ENCODE measurements at places on chromosomes 12 and 14.

GRCh38 chr12:65740506-65740872 lies 83.8 kb upstream of the HMGA2 start:
- DNase-seq: no peak

DNA sequence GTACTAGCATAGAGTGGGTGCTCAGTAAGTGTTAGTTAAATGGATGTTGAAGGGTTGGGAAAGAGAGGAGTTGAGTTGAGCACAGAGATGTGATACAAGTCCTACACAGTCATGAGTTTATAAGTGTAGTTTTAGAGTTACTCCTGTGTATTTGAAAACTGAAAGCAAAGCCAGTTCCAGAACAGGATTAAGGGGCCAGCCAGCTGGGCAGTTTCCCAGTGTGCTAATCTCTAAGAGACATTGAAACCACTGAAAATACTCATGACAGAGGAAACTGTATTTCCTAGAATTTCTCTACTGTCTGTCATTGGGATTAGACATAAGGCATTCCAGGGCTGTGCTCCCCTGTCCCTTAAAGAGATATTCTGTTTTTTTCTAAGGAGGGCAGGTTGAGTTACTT lies 101.0 kb downstream of the DERA start:
- no peak for DNase-seq

- no peak for DNase-seq
Observed at GRCh38 chr12:132084621-132085290, 59.4 kb downstream of the DDX51 start.

DNA sequence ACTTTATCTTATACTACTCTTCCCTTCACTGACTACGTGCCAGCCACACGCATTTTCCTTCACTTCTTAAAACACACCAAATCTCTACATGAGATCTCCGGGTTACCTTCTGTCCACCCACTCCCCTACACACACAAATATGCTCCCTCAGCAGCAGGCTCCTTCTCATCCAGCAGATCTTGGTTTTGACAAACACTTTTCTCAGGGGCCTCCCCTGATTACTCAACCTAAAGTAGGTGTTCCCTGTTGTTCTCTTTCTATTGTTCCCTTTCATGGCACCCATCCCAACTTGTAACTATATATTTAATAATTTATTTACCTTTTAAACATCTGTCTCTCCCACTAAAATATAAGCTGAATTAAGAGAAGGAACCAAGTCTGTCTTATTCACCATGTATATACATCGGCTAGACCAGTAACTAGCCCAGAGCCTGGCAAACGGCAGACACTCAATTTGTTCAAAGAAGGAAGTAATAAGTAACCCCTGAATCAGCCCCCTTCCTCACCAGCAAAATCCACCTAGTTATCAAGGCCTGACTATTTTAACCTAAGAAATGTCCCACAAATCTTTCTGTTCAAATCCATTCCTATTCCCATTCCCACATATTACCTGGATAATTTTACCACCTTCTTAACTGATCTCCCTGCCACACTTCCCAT lies 2.7 kb downstream of the C2CD5 start:
- DNase-seq: no peak

DNA sequence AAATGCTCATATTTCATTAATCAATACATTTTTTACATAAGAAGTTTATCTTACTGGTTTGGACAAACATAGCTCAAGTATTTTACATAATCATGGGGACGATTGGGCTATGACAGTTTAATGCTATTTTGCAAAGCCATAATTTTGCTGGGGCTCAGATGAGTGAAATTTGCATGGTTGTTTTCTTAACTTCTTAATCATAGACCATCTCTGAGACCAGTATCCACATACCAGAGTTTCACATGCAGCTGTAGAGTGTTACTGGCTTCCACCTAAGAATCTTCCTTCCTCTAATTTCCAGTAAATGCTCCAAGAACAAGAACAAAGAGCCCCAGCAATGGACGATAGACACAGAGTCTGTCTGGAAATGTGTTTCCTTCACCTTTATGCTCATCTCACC lies 303.0 kb upstream of the TMEM132C start:
- no peak for DNase-seq

DNA sequence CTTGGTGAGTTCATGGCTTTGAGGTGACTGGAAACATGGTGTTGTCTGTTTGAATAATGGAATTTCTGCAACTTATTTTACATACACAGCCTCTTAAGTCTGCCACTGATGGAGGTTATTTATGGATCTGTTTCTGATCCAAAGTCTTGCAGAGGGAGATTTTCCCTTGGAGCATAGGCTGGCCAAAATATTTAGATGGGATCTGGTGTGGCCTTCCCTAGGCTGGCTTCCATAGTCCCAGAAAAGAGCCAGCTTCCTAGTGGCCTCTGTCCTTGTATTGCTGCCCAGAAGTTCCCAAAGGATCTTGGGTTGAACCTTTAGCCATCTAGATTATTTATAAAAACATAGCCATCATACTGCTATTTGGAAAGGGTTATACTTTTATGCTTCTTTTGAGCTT lies 491.1 kb upstream of the RGS6 start:
- DNase-seq: no peak

GRCh38 chr14:26190646-26191045 lies 407.2 kb downstream of the NOVA1 start:
- no peak for DNase-seq

- DNase-seq: no peak
Observed at GRCh38 chr12:102484017-102484416, 3.7 kb upstream of the IGF1 start.

DNA sequence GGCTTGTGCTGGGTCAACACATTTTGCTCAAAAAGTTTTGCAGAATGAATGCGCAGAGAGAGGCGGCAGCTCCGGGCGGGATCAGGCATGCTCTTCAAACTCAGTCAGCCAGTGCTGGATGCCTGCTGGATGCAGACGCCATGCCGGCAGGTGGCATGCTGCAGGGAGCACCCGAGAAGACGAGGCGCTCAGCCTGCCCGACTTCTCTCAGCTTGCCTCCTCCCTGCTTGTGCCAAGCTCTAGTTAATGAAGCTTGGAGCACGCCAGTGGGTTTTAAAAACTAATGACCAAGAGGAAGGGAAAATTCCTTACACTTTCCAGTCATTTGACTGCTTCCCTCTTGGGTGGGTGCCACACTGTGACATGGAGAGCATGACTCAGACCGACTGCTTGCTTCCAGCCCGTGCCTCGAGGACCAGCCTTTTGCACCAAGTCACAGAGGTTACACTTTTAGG lies 39.8 kb downstream of the SLC24A4 start:
- DNase-seq: no peak

- DNase-seq: no peak
Observed at GRCh38 chr12:125220404-125221273, 155.4 kb downstream of the AACS start.

DNA sequence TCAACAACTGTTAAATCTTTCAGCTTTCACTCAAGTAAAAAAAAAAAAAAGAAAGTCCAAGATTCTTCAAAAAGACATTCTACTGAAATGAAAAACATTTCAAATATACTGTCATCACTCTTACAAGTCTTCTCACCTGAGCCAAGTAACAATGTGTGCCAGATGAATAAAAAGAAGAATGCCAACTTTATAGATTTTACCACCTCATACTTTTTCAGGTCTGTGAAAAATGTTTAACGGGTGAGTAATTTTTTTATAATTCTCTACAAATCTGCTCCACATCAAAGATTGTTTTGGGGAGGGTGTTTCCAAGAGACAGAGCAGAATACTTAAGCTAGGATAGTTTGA lies 181.0 kb upstream of the BMP4 start:
- DNase-seq: no peak

DNA sequence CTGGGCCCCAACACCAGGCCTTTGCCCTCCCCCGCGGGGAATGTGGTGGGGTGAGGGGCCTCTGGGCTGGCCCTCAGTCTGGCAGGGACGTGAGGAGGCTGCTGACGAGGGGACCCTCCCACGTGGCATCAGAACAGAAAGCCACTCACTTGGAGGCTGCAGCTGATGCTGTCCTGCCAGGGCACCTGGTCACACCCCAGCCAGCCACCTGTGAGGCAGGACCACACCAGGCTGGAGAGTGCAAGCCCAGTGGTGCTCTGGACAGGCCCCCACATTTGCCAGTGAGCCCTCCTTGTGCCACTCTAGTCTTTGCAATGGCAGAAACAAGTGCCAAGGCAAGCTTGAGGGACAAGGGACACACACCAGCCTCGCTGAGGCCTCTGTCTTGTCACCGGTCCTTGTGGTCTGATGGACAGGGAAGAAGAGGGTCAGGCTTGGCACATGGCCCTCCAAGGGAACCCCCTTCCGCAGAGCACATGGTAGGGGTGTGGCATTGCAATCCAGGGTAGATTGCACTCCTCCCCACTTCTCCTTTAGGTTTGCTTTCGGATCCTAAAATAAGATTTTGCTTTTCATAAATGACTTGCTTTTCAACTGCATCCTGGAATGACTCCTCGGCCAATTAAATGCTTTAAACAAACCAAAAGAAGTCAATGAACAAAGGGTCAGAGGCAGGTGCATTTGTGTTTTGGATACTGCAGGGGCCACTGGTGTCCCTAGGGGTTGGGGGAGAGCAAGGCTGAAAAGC lies 53.7 kb downstream of the CCDC88C start:
- DNase-seq: no peak

DNA sequence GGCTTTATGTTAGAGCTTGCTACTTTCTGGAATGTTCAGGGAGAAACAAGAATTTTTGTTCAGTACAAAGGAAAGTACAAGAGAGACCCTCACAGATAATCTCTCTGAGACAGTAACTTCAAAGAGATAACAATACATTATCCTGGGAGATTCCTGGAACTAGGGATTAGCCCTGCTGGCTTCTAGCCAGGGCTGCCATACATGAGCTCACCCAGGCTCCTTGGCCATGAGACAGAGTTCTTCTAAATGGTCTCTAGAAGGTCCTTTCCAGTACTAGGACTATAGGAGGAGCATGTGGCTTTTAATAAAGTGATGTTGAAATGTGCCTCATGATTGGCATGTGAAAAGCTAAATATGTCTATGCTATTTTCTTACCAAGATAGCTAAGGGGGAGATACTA lies 342.5 kb downstream of the EMP1 start:
- no peak for DNase-seq

GRCh38 chr12:123897221-123897620 lies 75.4 kb downstream of the CCDC92 start:
- DNase-seq: no peak

GRCh38 chr12:97017213-97017612 lies 110.2 kb downstream of the NEDD1 start:
- no peak for DNase-seq

- DNase-seq: no peak
Observed at GRCh38 chr14:91987192-91987591, 39.7 kb upstream of the FBLN5 start.

DNA sequence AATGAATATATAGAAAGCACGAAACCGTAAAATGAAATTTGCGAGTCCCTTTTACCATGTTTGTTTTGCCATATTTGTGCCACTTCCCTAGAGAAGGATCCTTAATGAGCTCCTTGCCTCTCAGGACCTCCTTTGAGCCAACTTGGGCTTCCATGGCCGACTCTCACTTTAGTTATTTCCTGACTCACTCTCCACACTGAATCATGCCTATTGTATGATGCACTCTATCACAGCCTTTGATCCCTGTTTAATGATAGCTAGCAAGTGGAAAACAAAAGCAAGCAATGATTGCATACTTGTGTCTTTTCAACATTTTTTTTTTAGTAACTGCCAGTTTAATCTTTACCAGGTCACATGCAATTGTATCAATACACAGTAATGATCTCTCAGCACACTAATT lies 153.2 kb downstream of the CCER1 start:
- no peak for DNase-seq

DNA sequence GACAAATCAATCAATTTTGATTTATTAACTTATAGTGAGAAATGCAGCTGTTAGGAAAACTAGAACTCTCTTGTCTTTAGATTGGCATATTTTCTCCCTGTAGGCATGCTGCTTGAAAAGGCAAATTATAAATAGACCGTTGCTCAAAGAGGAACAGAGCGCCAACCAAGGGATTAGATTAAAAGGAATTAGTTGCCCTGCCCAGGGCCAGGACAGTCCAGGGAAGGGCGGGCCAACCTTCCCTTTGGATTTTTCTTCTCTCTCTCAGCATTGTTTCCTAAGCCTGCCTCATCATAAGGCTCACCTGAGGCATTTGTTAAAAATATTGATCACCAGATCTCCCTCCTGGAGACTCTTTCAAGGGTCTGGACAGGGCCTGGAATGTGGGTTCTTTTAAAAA lies 8.6 kb downstream of the CIPC start:
- no peak for DNase-seq

DNA sequence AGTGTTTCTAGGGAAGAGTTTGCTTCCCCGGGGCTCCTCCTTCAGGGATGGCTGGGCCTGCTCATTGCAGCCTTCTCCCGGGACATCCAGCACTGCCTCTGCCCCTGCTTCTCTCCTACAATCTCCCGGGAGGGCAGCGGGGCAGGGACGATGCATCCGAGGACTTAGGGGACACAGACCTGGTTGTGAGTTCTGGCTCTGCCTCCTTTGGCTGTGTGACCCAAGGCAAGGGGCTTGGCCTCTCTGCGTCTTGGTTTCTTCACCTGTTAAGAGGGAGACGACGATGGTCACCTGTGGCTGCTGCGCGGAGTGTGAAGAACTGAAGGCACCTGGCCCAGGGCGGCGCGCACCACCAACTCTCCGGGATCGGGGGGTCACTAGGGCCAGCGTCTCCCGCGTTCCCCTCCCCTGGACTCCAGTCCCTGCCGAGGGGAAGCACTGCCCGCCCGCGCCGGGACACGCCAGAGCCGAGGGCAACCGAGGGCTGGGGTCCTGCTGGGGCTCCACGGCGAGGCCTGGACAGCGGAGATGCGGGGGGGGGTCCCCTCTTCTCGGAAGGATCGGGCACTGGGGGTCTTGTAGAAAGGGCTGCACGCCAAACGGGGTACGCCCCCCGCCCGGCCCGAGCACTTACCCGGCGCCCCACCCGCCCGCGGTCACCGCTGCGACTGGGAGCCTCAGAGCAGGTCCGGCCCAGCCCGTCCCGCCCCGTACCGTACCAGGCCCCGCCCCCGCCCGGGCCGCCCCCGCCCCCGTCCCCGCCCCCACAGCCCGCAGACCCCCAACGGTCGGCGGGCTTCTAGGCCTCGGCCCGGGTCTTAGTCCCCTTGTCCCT lies at the start of gene HVCN1:
Gene HVCN1, minus strand, starts transcription at position 670 of the 835 bp plus-strand sequence. CDS start 5,870 bp downstream, outside the sequence.
- DNase-seq: no peak

GRCh38 chr12:105237666-105238065 lies 1.7 kb upstream of the APPL2 start:
- DNase-seq: no peak

DNA sequence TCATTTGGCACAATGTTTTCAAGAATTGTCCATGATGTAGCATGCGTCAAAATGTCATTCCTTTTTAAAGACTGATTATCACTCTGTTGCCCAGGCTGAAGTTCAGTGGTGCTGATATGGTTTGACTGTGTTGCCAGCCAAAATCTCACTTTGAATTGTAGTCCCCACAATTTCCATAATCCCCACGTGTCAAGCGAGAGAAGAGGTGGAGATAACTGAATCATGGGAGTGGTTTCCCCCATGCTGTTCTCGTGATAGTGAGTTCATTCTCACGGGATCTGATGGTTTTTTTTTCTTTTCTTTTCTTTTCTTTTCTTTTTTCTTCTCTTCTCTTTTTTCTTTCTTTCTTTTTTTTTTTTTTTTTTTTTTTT lies 21.8 kb upstream of the LRRK2 start:
- DNase-seq: no peak

GRCh38 chr14:22296722-22297121 lies 292.3 kb downstream of the DAD1 start:
- DNase-seq: no peak

GRCh38 chr12:85784096-85784720 lies 52.0 kb downstream of the RASSF9 start:
- no peak for DNase-seq

GRCh38 chr14:69845787-69846186 lies 33.4 kb upstream of the SMOC1 start:
- no peak for DNase-seq
